Stromal cell of bone marrow (primary cell): ENCODE measurements at places on chromosomes 7 and 10.

DNA sequence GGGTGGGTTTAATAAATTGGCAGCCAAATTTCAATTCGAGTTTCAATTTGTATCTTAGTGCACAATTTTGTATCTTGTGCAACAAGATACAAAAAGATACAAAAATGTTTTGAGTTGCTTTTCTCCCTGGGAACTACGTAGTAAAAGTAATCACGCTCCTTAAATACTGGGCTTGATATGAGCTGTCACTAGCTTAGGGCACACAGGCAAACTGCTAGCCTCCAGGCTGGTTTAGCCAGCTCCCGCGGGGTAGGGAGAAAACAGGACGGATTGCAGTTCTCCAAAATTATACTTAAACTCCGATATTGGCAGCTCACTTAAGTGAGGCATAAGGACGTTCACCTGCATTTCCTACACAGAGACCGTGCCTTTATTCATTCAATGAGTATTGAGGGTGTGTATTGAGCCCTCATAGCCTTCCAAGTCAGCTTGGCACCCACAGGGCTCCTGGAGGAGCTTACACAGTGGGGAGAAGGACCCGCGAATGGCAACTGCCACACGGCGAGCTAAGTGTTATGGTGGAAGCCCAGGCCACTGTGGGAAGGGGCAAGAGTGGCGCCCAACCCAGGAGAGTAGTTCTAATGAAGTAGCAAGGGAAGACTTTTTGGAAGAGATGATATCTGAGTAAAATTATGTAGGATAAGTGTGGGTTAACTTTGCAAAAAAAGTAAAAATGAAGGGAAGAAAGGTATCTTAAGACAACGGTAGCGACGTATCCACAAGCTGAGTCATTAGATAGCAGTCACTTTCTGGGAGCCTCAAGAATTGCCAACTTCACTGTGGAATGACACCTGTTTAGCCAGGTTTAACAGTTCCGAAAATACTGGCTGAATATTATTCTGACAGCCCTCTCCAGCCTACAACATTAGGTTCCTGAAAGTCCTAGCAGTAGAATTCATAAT is 1.6 kb upstream of the EPC1 start:
- DNase-seq = no peak

GRCh38 chr7:128323040-128323439 is 20.7 kb downstream of the RBM28 start:
- DNase-seq = no peak

DNA sequence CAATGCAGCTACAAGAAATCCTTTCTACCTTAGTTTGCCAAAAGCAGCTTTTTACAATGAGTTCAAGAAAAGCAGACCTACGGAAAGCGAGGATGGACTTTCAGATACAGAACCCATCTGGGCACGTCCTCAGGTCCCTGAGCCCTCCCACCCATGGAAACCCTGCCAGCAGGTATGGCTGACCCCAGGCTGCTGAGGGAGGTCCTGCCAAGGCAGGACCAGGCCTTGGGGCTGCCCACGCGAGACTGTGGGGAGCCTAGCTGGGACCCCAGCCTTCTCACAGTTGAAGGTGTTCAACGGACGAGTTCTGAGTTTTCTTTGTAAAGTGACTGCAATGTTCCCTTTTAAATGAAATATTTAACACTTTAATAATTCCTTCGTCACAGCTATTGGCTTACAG is 245.0 kb downstream of the MGMT start:
- no peak for DNase-seq

GRCh38 chr10:21813946-21814345 is 189.6 kb downstream of the DNAJC1 start:
- DNase-seq = no peak

DNA sequence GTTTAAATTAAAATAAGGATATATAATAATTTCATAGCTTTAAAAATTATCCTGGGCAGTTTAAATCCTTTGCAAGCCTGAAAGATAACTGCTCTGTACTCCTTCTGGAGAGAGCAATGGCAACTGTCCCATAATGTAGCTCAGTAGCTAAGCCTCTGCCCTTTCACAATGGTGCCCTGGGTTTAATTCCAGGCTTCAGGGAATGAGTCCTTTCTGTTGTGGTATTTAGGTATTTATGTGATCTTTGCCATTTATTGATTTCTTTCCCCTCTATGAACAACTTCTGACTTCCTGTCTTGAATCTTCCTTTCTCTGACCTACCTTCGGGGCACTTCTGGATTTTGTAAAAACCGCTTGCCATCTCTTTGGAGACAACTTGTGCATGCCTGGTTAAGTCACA is 773.2 kb downstream of the IPMK start:
- DNase-seq = no peak

- DNase-seq = peak; percentile 13
These were observed 101.1 kb upstream of the TARP start for GRCh38 chr7:38374507-38374906.

GRCh38 chr7:29859524-29860185 is 53.3 kb downstream of the WIPF3 start:
- no peak for DNase-seq

DNA sequence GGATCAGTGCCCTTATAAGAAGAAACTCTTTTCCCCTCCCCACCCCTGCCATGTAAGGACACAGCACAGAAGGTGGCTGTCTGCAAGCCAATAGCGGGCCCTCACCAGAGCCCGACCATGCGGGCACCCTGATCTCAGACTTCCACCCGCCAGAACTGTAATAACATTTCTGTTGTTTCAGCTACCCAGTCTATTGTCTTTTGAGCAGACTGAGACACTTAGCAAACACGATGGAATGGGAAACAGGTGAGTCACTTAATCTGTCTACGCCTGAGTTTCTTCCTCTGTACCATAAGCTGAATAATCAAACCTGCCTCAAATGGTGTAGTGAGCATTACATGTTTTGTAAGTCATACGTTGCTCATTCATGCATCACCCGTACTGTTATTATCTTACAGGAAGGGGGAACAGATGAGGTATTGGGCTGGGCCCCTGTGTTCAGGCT is 58.2 kb downstream of the STRA8 start:
- DNase-seq = no peak

DNA sequence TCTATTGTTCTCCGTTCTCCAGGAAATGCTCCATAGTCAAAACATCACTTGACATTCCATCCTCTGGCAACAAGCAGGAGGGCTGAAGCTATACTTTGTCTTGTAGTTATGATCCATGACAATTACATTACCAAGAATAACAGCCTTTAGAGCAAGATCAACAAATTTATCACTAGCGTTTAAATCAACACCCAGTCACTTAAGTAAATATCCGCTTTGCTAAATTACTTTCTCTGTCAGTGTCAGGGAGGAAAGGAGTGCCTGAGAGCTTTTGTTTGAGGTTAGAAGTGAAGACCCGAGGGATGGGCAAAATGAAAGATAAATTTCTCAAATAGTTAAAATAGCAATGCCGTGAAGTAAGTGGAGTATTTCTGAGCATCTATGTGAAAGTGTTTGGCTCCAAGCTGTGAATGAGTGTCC is 236.1 kb upstream of the BMPER start:
- DNase-seq = no peak

DNA sequence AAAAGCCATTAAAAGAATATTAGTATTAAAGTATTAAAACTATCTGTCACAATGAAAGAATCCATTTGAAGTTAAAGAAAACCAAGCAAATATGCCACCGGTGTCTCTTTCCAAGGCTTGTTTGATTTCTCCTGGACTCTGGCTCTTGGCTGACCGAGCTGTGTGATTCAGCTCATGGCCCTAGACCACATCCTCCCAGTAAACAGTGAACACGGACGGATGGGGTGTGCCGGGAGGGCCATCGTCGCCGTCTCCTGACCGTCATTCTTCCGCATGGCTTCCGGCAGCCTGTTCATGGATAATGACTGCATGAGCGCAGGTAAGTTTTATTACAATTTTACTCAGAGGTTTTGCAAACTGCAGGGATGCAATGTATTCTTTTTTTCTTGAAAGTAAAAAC is 218.5 kb downstream of the DNAJB6 start:
- DNase-seq = peak; percentile 1

GRCh38 chr10:90775351-90776028 is 82.3 kb downstream of the HTR7 start:
- peak; percentile 60 for DNase-seq

- no peak for DNase-seq
These were observed 53.5 kb upstream of the APBB1IP start for GRCh38 chr10:26384600-26384999.

DNA sequence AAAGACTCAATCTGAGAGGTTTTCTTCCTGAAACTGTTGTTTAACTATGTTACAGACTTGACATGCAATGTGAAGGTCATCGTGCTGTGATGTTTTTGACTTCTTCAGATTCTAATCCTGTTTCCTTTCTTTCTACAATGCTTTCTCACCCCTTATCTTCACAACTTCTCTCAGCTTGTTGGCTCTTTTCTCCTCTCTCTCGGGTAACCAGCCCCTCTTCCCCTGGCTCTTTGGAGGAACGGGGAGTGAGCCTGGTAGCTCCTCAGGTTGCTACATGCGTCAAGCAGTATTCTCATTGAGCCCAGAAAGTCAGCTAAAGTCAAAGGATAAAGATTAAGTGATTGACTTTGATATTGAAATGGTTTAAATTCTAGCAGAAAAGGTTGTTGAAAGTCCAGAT is 40.1 kb downstream of the SEC23IP start:
- DNase-seq = no peak

DNA sequence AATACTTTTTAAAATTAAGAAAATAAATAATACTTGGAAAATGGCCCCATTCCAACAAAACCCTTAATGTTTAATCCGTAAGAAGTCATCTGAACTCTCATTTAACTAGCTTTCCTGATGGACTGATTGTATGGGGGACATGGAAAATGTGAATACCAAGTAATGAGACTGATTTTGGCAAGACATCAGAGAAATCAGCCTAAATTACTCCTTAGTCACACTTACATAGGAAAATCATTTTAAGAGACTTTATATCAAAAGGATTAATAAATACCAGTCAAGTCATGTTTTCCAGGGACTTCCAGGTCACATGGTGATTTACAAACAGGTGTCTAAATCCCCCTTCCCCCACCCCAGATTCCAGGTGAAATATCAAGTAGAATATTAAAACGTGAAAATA is 58.2 kb downstream of the GRM8 start:
- DNase-seq = no peak

DNA sequence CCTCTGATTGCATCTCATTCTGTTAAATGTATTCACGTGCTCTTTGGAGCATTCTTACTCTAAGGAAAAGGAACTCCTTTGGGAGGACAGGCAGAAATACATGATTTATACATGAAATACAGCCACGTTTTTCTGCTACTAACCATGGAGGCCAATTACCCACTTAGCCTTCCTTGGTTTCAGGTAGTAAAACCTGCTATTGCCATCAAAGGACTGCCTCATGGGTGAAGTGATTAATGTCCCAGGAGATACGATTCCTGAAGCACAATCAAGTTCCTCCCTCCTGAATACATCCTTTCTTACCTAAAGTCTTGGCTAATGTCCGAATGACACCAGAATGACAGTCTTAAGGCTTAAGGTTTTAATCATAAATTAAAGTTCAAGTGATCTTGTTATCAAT is 58.5 kb upstream of the PIK3CG start:
- DNase-seq = no peak
